ENCODE measurements at places on chromosomes 5 and 9. TPM values are rescaled to one million over a fixed set of nuclear protein-coding genes. Genes with fewer than 3 reads are reported as not detected.

GRCh38 chr9:22278426-22278825, 168.2 kb upstream of the DMRTA1 start:
- H3K27me3 ChIP-seq: no peaks in the 10 kb centered on the region
- no peak for DNase-seq
- no peaks in the 10 kb centered on the region for H3K4me1 ChIP-seq
- H3K36me3 ChIP-seq: no peaks in the 10 kb centered on the region

GRCh38 chr9:10255758-10256157, 357.0 kb downstream of the PTPRD start:
- H3K4me3 ChIP-seq: no peak overlapping the region
- no peak overlapping the region for H3K27ac ChIP-seq
- no peaks in the 10 kb centered on the region for H3K27me3 ChIP-seq
- DNase-seq: no peak

- H3K27me3 ChIP-seq: no peaks in the 10 kb centered on the region
- peaks cover 11% of the 10 kb centered on the region for H3K36me3 ChIP-seq
- no peak for DNase-seq
- no peak overlapping the region for H3K27ac ChIP-seq
- H3K4me3 ChIP-seq: no peak overlapping the region
- no peaks in the 10 kb centered on the region for H3K4me1 ChIP-seq
Measured at GRCh38 chr9:137707361-137707760, 88.6 kb downstream of the EHMT1 start.

GRCh38 chr5:92861531-92862285, 719.3 kb downstream of the NR2F1-AS1 start:
- H3K4me1 ChIP-seq: peaks cover 4% of the 10 kb centered on the region
- H3K36me3 ChIP-seq: no peaks in the 10 kb centered on the region
- H3K27ac ChIP-seq: no peak overlapping the region
- DNase-seq: no peak
- H3K4me3 ChIP-seq: no peak overlapping the region

GRCh38 chr5:139481122-139481533, 1.4 kb downstream of the STING1 start:
- H3K4me3 ChIP-seq: no peak overlapping the region
- H3K27me3 ChIP-seq: no peaks in the 10 kb centered on the region
- DNase-seq: peak; percentile 53
- H3K4me1 ChIP-seq: no peaks in the 10 kb centered on the region
- H3K27ac ChIP-seq: no peak overlapping the region
- no peaks in the 10 kb centered on the region for H3K36me3 ChIP-seq

- H3K4me3 ChIP-seq: no peak overlapping the region
- H3K36me3 ChIP-seq: peaks cover 7% of the 10 kb centered on the region
- DNase-seq: no peak
- H3K27me3 ChIP-seq: no peaks in the 10 kb centered on the region
- H3K27ac ChIP-seq: no peak overlapping the region
- H3K4me1 ChIP-seq: peaks cover 9% of the 10 kb centered on the region
Measured at GRCh38 chr5:119360905-119361593, 5.2 kb downstream of the TNFAIP8 start.

Gene DPM2
- 45.7 TPM for total RNA-seq

Gene CLK4
- 12.0 TPM for total RNA-seq

Gene CRHBP
- 7.6 TPM for total RNA-seq

Gene CDH9
- total RNA-seq: not detected

Gene THBS4
- total RNA-seq: 54.1 TPM

Gene ENTR1
- total RNA-seq: 84.3 TPM

Gene RCL1
- 18.6 TPM for total RNA-seq

All from endodermal cell (in vitro differentiated cells).